Effector memory CD4-positive, alpha-beta T cell (primary cell): ENCODE measurements at places on chromosomes 6 and 20.

- no peaks in the 10 kb centered on the region for H3K36me3 ChIP-seq
- H3K4me3 ChIP-seq: peak overlapping the region; percentile 67
- no peak overlapping the region for H3K27ac ChIP-seq
Observed at GRCh38 chr6:30884521-30885480, 482 bp downstream of the DDR1 start.

- no peaks in the 10 kb centered on the region for H3K36me3 ChIP-seq
- no peak overlapping the region for H3K4me3 ChIP-seq
- H3K4me1 ChIP-seq: peaks cover 5% of the 10 kb centered on the region
- no peak overlapping the region for H3K27ac ChIP-seq
- no peaks in the 10 kb centered on the region for H3K27me3 ChIP-seq
Observed at GRCh38 chr20:33563788-33564187, 73.9 kb downstream of the CBFA2T2 start.

DNA sequence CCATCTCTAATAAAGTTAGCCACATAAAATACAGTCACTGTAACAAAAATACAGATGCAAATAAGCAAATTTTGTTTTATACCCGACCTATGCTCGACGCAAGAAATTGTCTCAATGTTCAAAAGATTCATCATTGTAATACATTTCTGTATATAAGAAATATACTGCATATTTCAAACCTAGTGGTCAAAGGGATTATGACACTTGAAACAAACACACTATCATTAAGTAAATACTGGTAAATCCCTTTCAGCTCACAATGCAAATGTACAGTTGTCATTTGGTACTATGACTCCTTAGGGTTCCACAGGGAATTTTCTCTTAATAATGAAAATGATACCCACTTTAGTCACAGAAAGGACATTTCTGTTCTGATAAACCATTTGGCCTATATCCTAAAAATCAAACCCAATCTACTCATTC is 2.2 kb downstream of the HIVEP2 start:
- peak overlapping the region; percentile 100 for H3K27ac ChIP-seq
- H3K4me1 ChIP-seq: peaks cover 34% of the 10 kb centered on the region
- no peak for DNase-seq
- H3K4me3 ChIP-seq: peak overlapping the region; percentile 89
- H3K27me3 ChIP-seq: no peaks in the 10 kb centered on the region

GRCh38 chr6:38671885-38672467 is 31.0 kb downstream of the GLO1 start:
- no peaks in the 10 kb centered on the region for H3K4me1 ChIP-seq
- no peak overlapping the region for H3K4me3 ChIP-seq
- H3K36me3 ChIP-seq: no peaks in the 10 kb centered on the region
- peak; percentile 5 for DNase-seq
- no peaks in the 10 kb centered on the region for H3K27me3 ChIP-seq
- no peak overlapping the region for H3K27ac ChIP-seq

- no peak overlapping the region for H3K27ac ChIP-seq
- H3K36me3 ChIP-seq: no peaks in the 10 kb centered on the region
- no peaks in the 10 kb centered on the region for H3K4me1 ChIP-seq
- no peaks in the 10 kb centered on the region for H3K27me3 ChIP-seq
Observed at GRCh38 chr20:63529180-63529860, 7.9 kb downstream of the PTK6 start.

DNA sequence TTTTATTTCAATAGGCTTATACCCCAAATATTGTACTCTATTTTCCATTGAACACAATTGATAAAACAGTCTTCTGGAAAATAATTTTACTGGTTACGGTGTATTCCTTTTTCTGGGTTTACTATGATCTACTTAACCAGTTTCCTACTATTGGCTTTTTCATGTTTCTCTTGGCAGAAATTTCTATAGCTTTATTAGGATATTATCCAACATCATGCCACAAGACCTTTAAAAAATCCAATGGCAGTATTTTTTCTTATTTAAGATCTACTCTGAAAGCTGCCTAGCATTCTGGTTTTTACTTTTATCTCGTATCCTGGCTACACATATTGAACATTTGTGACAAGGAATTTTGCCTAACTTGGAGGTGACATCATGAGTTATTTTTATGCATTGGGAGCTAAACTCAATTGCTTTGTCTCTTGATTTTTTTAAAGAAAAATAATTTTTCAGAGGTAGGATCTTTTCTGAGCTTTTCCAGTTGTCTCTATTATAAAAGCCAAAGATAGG is 45.5 kb downstream of the SLC9A8 start:
- H3K27ac ChIP-seq: no peak overlapping the region
- DNase-seq: no peak
- H3K27me3 ChIP-seq: no peaks in the 10 kb centered on the region
- H3K4me1 ChIP-seq: no peaks in the 10 kb centered on the region
- no peak overlapping the region for H3K4me3 ChIP-seq

- DNase-seq: no peak
- H3K27ac ChIP-seq: no peak overlapping the region
- no peak overlapping the region for H3K4me3 ChIP-seq
- no peaks in the 10 kb centered on the region for H3K36me3 ChIP-seq
- H3K4me1 ChIP-seq: no peaks in the 10 kb centered on the region
- no peaks in the 10 kb centered on the region for H3K27me3 ChIP-seq
Observed at GRCh38 chr6:16355238-16355637, 116.9 kb downstream of the GMPR start.

DNA sequence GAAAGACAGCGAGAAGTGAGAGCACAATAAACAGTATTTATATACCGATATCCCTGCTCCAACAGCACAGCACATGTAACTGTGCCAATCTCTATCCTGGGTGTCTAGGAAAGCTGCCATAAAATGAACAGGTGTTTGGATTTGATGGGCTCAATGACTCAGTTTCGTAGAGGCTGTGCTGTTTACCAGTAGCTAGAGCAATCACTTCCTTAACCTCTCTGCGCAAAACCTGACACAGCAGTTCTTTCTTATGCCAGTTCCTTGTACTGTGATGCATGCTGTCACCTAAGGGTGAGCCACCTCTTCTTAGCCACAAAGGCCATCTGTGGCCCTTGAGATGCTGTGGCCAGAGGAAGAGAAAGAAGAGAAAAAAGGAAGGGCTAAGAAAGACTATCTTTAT is 59.3 kb downstream of the SHPRH start:
- no peak overlapping the region for H3K4me3 ChIP-seq
- no peak for DNase-seq
- H3K36me3 ChIP-seq: peaks cover 18% of the 10 kb centered on the region

- H3K4me3 ChIP-seq: no peak overlapping the region
- no peaks in the 10 kb centered on the region for H3K27me3 ChIP-seq
- DNase-seq: no peak
- no peaks in the 10 kb centered on the region for H3K4me1 ChIP-seq
- no peaks in the 10 kb centered on the region for H3K36me3 ChIP-seq
Observed at GRCh38 chr6:44775121-44775520, 387.6 kb downstream of the CDC5L start.

- H3K27ac ChIP-seq: no peak overlapping the region
- no peaks in the 10 kb centered on the region for H3K36me3 ChIP-seq
- no peaks in the 10 kb centered on the region for H3K27me3 ChIP-seq
- H3K4me1 ChIP-seq: no peaks in the 10 kb centered on the region
Observed at GRCh38 chr6:6556738-6557503, 31.6 kb upstream of the LY86 start.

- peaks cover 4% of the 10 kb centered on the region for H3K27me3 ChIP-seq
- H3K4me3 ChIP-seq: no peak overlapping the region
- no peak for DNase-seq
- H3K4me1 ChIP-seq: no peaks in the 10 kb centered on the region
- no peak overlapping the region for H3K27ac ChIP-seq
- no peaks in the 10 kb centered on the region for H3K36me3 ChIP-seq
Observed at GRCh38 chr6:113818578-113818977, 38.6 kb upstream of the MARCKS start.

- H3K27me3 ChIP-seq: no peaks in the 10 kb centered on the region
- H3K27ac ChIP-seq: no peak overlapping the region
- peak; percentile 8 for DNase-seq
- H3K4me1 ChIP-seq: no peaks in the 10 kb centered on the region
Observed at GRCh38 chr20:35463455-35464300, 8.3 kb downstream of the CEP250 start.

DNA sequence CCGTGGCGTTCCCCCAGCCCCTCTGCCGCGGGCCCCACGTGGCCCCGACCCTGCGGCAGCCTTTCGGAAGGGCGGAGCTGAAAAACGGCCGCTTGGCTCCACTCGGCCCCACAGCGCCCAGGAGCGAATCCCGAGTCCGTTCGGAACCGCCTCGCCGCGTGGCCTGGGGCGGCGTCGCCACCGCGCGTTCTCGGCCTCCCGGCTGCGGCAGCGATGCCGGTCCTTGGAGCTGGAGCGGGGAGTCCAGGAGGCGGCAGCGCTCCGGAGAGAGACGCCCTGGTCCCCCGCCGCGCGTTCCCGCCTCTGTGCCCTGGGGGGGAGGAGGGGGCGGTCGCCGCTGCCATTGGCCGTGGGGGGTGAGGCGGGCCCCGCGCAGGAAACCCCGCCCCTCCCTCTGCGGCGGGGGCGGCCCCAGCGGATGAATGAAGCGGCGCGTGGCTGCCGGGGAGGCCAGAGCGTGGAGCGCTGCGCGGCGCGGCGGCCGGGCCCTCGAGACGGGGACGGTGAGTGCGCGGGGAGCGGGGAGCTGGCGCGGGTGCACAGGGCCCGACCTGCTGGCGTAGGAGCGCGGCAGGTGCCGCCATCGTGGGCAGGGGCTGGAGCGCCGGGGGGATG is at the start of gene SLCO4A1:
SLCO4A1 (plus strand) TSS at position 453 of the 615 bp plus-strand sequence. CDS start 13,952 bp downstream, outside the sequence.
- H3K27me3 ChIP-seq: no peaks in the 10 kb centered on the region
- DNase-seq: peak; percentile 69
- peak within 1 kb of the TSS; percentile 69 for H3K4me3 ChIP-seq
- peak within 1 kb of the TSS; percentile 22 for H3K27ac ChIP-seq

- H3K36me3 ChIP-seq: no peaks in the 10 kb centered on the region
- no peaks in the 10 kb centered on the region for H3K4me1 ChIP-seq
- DNase-seq: no peak
- H3K4me3 ChIP-seq: no peak overlapping the region
- no peak overlapping the region for H3K27ac ChIP-seq
- no peaks in the 10 kb centered on the region for H3K27me3 ChIP-seq
Observed at GRCh38 chr6:134864558-134864957, 85.3 kb downstream of the ALDH8A1 start.

- H3K27ac ChIP-seq: no peak overlapping the region
- H3K4me3 ChIP-seq: no peak overlapping the region
- H3K36me3 ChIP-seq: no peaks in the 10 kb centered on the region
- H3K27me3 ChIP-seq: no peaks in the 10 kb centered on the region
- H3K4me1 ChIP-seq: no peaks in the 10 kb centered on the region
Observed at GRCh38 chr20:50020288-50020687, 37.5 kb downstream of the SNAI1 start.

DNA sequence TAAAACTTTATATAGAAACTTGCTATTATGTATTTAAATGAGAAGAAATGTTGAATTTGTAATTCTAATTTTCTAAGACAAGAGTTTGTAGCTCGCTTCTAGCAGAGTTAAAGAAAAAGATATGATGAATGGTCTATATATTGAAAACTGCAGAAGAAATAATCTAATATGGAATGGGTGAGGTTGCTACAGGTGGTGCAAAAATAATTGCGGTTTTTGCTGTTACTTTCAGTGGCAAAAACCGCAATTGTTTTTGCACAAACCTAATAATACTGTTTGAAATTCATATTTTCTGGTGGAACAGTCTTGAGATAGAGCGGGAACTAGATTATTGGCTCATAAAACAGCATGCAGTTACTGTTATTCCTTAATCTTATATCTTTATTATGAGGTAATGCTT is 23.9 kb downstream of the EYA4 start:
- DNase-seq: no peak
- H3K4me3 ChIP-seq: no peak overlapping the region
- no peaks in the 10 kb centered on the region for H3K27me3 ChIP-seq
- H3K36me3 ChIP-seq: no peaks in the 10 kb centered on the region
- no peaks in the 10 kb centered on the region for H3K4me1 ChIP-seq

DNA sequence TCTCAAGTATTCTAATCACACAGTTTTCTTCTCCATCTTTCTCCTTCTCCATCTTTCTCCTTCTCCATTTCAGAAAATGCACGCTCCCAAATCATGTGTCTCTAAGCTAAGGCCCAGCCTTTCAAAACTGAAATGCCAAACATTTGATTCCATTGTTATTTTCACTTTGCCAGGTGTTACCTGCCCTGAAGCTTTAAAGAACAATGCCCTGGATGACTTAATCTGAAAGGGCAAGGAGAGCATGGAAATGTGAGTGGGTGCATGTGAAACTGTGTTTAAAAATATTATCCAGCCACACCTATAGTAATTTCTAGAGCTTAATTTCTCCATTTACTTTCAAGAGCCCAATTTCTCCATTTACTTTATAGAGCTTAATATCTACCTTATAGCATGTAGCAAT is 42.4 kb upstream of the GCLC start:
- no peaks in the 10 kb centered on the region for H3K27me3 ChIP-seq
- H3K36me3 ChIP-seq: no peaks in the 10 kb centered on the region
- no peaks in the 10 kb centered on the region for H3K4me1 ChIP-seq
- no peak overlapping the region for H3K27ac ChIP-seq
- no peak overlapping the region for H3K4me3 ChIP-seq

GRCh38 chr6:165183496-165184140 is 125.8 kb downstream of the C6orf118 start:
- no peaks in the 10 kb centered on the region for H3K36me3 ChIP-seq
- H3K27me3 ChIP-seq: no peaks in the 10 kb centered on the region
- DNase-seq: no peak
- no peak overlapping the region for H3K4me3 ChIP-seq
- no peak overlapping the region for H3K27ac ChIP-seq

DNA sequence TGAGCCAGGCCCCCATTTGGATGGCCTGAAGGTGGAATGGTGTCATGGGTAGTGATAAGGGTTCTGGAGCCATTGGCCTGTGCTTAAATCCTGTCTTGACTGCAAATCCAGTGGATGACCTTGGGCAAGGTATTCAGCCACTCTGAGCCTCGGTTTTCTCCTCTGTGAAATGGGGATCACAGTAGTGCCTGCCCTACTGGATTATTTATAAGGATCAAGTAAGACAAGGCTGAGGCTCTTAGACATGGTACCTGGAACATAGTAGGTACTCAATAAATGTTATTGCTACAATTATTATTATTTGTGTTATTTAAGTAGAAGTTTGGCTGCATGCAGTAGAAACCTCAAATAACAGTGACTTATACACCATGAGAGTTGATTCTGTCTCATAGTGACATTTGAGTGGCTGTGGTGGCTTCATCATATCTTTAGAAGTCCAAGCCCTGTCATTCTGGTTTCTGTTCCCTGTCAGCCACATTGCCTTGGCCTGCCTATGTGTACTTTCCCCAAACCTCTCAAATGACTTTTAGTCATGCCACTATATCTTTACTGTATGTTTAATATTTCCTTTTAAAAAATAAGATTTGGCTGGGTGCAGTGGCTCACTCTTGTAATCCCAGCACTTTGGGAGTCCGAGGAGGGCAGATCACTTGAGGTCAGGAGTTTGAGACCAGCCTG is 37.6 kb upstream of the CHMP4B start:
- no peak overlapping the region for H3K4me3 ChIP-seq
- no peaks in the 10 kb centered on the region for H3K4me1 ChIP-seq
- no peak for DNase-seq
- H3K36me3 ChIP-seq: no peaks in the 10 kb centered on the region

DNA sequence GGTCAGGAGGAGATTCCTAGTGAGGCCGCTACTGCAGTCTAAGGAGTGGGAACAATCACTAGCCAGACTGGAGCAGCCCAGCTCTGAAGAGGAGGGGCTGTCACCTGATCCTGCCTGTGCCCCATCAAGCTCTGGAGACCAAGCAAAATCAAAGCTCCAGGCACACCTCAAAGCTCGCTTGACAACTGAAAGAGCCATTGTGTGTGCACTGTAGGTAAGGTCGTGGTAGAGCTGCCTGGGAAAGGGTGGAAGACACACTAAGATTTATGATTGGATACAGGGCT is 58.2 kb downstream of the CSE1L start:
- H3K27ac ChIP-seq: no peak overlapping the region
- DNase-seq: no peak
- H3K4me3 ChIP-seq: no peak overlapping the region
- no peaks in the 10 kb centered on the region for H3K27me3 ChIP-seq
- peaks cover 15% of the 10 kb centered on the region for H3K36me3 ChIP-seq
